ENCODE measurements at places on chromosomes 13 and 19.
A peak's percentile ranks its signal among the peaks of the same experiment; 100 is the strongest.

GRCh38 chr13:21175656-21176214, 617 bp downstream of the SKA3 start:
- DNase-seq = no peak

DNA sequence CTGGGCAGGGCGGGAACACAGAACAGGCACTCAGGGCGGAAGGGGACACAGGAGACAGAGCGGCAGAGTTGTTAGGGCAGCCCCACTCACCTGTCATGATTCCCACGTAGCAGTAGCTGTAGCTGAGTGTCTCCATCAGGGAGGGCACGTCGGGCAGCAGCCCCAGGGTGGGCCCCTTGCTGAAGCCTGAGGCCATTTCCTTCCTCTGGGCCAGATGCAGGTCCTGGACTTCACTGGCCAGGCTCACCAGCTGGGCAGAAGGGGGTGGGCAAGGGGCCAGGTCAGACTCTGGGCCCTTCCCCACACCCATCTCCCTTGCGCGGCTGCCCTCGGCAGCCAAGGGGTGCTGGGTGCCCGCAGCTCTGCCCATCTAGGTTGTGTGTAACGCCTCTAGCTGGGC, 5.9 kb downstream of the MBOAT7 start:
- DNase-seq = no peak

- no peak for DNase-seq
Observed at GRCh38 chr19:14107581-14108461, 9.7 kb downstream of the PRKACA start.

DNA sequence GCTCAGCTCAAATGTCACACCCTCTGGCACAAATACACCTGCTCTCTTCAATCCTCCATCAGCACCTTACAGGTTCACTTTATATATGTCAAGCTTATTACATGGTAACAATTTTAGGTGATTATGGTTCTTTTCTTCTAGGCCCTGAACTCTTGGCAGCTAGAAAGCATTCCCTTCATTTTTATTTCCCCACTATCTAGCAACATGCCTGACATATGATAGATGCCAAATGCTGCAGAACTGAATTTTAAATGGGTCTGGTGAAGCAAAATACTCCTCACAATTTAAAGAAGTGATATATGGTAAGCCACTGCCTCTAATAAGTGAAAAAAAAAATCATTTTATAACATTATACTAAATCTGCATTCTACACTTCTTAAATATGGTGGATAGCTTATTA, 95.2 kb downstream of the USP12 start:
- no peak for DNase-seq

DNA sequence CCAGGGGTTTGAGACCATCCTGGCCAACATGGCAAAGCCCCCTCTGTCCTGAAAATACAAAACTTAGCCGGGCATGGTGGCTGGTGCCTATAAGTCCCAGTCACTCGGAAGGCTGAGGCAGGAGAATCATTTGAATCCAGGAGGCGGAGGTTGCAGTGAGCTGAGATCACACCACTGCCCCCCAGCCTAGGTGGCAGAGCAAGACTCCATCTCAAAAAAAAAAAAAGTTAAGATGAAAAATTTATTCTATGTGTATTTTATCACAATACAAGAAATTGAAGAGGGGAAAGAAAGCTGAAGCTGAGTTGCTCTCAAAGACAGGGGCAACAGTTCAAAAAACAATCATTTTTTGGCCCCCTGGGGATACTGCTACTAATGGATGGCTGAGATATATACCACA, 31.1 kb downstream of the INSR start:
- no peak for DNase-seq

DNA sequence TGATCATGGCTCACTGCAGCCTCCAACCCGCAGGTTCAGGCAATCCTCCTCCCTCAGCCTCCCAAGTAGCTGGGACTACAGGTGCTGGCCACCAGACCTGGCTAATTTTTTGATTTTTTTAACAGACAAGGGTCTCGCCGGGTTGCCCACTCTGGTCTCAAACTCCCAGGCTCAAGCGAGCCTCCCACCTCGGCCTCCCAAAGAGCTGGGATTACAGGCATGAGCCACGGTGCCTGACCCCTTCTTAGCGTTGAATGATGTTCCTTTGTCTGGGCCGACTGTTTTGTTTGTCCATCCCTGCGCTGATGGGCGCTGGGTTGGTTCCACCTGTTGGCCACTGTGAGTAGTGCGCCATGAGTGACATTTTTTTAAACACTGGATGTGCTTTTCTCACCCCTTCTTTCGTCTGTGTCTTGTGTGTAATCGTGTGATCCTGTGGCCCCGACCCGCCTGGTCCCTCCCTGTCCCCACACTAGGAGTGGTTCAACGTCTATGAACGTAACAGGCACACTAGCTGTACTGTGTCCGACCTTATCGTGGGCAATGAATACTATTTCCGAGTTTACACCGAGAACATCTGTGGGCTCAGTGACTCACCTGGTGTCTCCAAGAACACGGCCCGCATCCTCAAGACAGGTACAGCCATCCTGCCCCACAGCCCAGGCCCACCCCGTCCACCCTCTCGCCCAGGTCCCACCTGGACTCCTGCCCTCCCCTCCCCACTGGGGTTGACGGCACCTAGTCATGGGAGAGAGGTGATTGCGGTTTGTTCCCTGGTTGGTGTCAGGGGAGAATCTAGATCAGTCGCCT, 15.0 kb upstream of the EMC10 start:
- DNase-seq = peak; percentile 70

GRCh38 chr19:50791594-50792271, 1.5 kb downstream of the ACP4 start:
- no peak for DNase-seq

DNA sequence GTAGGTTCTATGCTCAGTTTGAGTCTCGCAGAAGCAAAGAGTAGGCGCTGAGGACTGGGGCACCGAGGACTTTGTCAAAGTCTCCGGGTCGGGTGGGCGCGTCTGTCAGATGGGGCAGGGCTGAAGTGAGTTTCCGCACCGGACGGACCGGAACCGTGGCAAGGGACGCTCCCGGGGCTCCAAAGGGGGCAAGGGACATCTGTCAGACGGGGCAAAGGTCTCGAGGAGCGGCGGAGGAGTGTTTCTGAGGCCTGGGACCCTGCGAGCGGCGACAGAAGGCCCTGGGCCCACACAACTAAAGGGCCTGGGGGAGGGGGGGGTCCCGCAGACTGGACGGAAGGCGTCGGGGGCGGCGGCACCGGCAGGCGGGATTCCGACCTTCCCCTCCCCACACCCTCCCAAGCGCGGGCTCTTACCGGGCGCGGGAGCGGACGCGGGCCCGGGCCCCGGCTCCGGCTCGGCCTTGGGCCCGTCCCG, 13.3 kb upstream of the AKAP8L start:
- DNase-seq = peak; percentile 55

GRCh38 chr13:82747291-82747690, 1135.0 kb downstream of the SLITRK1 start:
- DNase-seq = no peak

DNA sequence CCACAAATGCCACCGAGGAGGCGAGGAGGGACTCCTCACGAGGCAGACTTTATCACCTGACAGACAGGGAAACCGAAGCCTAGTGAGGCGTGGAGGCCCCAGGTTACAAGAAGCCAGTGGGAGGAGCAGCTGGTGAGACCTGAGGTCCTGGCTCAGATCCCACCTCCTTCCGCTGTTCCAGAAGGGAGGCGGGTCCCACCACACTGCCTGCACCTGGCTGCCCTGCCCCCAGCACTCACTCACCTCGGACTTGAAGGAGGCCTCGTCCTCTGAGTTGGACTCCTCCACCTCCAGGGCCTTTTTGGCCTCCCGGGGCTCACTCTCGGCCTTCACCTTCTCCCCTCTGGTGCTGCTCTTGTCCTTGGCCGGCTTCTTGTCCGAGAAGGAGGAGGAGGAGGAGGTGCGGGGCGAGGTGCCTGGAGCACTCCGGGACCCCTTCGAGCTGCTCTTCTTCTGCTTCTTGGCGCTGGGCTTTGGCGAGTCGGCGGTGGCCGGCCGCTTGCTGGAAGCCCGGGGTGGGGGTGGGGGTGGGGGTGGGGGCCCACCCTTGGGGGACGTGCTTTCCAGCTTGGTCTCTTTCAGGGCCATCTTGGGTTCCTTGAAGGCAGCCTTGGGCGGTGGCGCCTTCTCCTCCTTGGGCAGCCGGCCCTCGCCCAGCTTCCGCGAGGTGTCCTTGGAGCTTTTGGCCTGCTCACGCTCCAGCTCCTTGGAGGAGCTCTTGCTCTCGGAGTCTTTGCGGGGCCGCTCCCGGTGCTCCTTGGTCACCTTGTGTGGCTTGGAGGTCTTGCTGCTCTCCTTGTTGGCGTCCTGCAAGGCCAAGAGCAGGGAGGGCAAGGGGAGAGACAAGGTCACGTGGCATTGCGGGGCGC, 57.7 kb downstream of the MLLT1 start:
- DNase-seq = no peak

GRCh38 chr19:38808741-38809140, 4.0 kb downstream of the LGALS4 start:
- no peak for DNase-seq

DNA sequence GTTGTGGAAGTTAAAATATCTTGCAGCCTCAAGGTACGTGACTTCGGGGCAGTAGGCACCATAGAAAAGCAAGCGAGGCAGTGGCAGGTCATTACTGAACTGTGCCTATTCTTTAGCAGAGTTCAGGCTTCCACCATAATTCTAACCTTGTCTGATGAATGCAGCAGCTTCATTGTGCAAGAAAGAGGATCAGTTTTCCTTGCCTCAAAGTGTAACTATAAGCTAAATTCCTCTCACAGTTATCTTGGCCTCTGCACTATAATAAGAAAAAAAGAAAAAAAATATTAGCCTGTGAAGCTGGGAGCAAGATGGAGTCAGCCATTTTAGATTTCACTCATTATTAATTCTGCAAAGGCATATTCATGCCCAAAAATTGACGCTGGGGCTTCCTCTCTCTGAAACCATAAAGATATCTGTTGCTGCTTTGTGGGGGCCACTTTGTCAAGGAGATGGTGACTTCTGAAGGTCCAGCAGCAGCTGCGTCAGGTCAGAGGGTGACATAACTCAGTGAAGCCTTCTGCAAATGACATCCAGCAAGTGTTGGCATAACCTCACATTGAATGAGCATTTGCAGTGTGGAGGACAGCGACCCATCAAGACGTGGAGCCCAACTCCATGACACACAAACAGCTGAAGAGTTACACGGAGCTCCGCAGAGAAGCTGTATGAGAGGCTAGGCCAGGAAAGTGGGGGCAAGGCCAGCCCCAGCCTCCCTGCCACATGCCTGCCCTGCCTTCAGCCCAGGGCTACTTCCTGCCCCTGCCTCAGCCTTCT, 23.1 kb upstream of the SACS start:
- DNase-seq = no peak

DNA sequence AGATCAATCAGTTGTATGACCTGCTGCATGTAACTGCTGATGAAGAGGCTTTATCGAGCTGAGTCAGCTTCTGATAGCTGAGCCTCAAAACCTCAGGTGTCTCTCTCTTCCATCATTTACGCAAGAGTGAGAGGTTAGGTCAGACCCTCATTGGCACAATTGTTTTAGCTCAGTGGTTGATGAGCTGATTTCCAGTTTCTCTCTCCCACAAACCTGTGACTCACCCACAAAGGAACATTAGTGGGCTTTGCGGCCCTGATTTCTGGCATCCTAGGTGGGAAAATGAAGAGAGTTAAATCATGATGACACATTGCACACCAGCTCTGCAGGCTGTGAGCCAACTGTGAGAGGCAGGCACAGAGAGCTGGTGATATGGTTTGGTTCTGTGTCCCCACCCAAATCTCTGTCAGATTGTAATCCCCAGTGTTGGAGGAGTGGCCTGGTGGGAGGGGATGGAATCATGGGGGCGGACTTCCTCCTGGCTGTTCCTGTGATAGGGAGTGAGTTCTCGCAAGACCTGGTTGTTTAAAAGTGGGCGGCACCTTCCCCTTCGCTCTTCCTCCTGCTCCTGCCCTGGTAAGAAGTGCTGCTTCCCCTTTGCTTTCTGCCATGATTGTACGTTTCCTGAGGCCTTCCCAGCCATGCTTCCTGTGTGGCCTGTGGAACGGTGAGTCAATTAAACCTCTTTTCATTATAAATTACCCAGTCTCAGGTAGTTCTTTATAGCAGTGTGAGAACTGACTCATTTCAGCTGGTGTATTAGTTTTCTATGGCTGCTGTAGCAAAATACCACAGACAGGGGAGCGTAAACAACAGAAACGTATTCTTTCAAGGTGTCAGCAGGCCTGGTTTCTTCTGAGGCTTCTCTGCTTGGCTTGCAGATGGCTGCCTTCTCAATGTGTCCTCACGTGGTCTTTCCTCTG, 33.5 kb upstream of the TMTC4 start:
- DNase-seq = no peak

DNA sequence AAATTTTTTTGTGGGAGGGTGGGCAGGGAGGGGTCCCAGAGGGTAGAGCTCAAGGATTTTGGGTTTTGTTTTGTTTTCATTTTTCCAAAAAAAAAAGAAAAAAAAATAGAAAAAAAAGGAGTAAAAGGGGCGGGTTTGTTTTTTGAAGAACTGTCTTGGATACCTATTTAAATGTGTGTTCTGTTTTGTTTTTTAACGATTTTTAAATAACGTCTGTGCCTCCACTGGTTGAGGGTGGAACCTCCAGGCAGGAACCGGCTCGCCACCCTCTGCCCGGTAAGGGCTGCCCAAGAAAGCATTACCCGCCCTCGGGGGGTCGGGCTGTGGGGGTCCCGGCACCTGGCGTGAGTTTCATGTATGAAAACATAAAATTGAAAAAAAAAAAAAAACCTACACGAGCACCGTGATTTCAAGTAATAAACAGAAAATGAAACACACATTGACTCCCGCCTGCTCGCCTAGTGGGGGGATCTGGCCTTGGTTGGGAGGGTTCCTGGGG, 10.4 kb downstream of the MIDN start:
- DNase-seq = no peak

DNA sequence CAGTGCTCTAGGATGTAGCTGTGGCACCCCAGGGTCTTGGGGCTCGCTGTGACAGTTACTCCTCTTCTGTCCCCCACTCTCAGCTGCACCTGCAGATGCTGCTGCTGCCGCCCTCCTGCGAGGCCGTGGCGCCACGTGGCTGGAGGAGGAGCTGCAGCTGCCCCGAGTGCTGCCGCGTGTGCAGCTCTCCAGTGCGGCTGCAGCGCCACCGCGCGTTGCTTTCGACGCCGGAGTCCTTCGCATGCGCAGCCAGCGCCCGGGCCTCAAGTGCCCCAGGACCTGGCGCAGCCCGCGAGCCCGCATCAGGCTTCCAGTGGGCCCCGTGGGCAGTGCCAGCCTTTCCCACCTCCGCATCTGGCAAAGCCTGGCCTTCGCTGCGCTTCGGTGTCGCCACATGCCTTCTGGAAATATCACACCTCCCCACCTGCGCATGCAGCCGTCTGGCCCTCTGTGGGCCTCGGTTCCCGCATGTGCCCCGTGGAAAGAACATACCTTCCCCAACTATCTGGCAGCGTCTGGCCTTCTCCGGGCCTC, 692 bp upstream of the ZNF580 start:
- DNase-seq = peak; percentile 77

- no peak for DNase-seq
Observed at GRCh38 chr19:38559428-38560401, 58.0 kb downstream of the MAP4K1 start.
